ENCODE measurements at places on chromosomes 16 and 17. TPM values are rescaled to one million over a fixed set of nuclear protein-coding genes. Genes with fewer than 3 reads are reported as not detected.

The TMC7 gene
- not detected for total RNA-seq

The SHISA6 gene
- total RNA-seq, result not detected

The CDH5 gene
- total RNA-seq, result not detected

The KRT20 gene
- not detected for total RNA-seq

The KRT33B gene
- not detected for total RNA-seq

The AXIN2 gene
- 3.8 TPM for total RNA-seq

The PERCC1 gene
- total RNA-seq, result 0.48 TPM

GRCh38 chr16:85141491-85142128 lies 29.3 kb upstream of the CIBAR2 start:
- DNase-seq, result no peak

DNA sequence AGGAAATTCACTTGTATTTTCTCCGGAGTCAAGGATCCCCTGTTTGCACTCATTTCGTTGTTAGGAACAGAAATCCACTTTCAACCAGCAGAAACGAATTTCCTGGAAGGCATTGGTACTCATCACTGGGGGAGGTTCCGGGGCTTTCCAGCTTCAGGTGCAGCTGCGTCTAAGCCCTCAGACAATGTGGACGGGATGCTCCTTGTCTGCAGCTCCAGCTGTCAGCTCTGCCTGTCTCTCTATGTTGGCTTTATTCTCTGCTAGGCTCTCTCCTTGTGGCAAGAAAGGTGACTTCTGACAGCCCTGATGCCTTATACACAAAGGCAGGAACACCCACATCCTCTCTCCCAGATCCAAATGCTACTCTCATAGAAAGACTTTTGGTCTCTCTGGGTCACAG lies 183.9 kb upstream of the HSBP1 start:
- DNase-seq, result no peak

DNA sequence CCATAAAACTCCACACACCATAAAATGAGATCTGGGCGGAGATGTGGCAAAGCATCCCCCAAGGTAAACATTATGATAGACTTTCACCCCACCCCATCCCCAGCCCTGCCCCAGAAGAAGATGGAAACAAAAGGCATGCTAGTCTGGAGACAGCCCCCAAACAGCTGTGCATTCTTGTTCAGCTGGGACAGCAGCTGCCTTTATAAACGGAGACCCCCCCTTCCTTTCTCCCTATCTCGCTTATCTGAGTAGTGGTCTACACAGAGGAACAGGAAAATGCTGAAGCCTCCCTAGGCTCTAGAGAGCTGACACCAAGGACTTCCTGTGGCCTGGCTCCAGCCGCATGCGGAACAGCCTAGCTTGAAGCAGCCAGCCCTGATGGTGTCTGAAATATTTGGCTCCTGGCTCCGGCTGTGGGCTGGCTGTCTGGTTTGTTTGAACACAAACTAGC lies 190.3 kb upstream of the ANKFN1 start:
- no peak for DNase-seq

DNA sequence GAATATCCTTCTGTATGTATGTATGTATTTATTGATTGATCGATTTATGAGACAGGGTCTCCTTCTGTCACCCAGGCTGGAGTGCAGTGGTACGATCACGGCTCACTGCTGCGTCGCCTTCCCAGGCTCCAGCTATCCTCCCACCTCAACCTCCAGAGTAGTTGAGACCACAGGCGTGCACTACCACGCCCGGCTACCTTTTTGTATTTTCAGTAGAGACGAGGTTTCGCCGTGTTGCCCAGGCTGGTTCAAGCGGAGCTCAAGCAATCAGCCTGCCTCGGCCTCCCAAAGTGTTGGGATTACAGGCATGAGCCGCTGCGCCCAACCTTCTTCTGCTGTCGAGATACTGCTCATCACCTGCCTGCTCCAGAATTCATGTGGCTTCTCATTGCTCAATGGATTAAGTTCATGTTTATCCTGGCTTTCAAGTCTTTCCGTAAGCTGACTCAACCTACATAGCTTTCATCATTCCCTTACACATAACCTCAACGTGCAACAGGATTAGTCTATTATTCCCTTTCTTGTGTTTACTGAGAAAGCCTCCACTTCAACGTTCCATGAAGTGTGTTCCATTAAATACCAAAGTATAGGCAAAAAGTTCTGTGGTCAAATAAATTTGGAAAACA lies 13.6 kb downstream of the TAC4 start:
- DNase-seq, result no peak

GRCh38 chr17:43327834-43328420 lies 70.9 kb upstream of the ARL4D start:
- no peak for DNase-seq

DNA sequence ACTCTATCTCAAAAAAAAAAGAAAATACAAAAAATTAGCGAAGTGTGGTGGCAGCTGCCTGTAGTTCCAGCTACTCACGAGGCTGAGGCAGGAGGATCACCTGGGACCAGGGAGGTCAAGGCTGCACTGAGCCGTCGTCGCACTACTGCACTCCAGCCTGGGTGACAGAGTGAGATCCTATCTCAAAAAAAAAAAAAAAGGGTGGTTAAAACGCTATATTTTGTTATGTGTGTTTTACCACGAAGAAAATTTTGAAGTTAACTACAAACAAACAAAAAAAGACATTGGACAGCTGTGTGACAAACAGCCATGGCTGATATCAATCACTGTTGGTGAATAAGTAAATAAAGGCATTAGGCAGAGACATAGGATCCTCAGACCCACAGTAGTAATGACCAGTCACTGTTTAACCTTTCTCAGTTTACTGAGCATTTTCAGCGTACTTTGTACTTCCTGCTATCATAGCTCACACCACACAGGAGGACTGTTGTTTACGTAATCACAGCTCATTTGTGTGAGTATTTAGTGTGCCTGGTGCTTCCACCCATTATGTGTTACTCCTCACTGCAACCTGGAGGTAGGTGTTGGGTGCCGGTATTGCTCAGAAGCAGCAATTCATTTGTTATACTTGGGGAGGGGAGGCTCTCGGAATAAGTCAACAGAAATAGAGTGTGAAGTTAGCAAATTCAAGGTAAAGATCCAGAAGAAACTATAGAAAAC lies 55.4 kb downstream of the COPRS start:
- DNase-seq, result no peak

GRCh38 chr16:86510465-86511261 lies at the start of gene FOXF1:
FOXF1 (plus strand) TSS chr16:86510527; CDS start chr16:86510570, 43 bp downstream.
- DNase-seq, result no peak

DNA sequence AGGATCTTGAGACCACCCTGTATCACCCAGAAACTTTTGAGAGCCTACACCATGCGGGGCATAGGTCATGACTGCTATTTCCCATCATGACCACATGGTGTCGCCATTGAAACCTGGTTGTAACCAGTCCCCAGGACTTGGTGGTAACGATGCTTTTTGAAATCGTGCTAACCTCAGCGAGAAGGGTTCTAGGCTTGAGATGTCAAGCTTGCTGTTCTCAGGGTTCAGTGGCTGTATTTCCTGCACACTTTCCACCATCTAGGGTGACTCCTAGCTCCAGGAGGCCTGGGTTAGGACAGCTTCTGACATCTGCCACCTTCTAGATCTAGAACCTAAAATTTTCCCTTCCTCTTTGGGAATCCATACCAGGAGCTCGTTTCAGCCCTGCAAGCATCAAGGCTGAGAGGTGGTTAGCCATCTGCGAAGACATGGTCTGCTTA lies 13.0 kb upstream of the SPNS3 start:
- DNase-seq, result peak; percentile 69

GRCh38 chr17:8838551-8839095 lies 28.9 kb downstream of the PIK3R6 start:
- no peak for DNase-seq

GRCh38 chr16:87245511-87245910 lies 71.7 kb downstream of the C16orf95 start:
- no peak for DNase-seq

DNA sequence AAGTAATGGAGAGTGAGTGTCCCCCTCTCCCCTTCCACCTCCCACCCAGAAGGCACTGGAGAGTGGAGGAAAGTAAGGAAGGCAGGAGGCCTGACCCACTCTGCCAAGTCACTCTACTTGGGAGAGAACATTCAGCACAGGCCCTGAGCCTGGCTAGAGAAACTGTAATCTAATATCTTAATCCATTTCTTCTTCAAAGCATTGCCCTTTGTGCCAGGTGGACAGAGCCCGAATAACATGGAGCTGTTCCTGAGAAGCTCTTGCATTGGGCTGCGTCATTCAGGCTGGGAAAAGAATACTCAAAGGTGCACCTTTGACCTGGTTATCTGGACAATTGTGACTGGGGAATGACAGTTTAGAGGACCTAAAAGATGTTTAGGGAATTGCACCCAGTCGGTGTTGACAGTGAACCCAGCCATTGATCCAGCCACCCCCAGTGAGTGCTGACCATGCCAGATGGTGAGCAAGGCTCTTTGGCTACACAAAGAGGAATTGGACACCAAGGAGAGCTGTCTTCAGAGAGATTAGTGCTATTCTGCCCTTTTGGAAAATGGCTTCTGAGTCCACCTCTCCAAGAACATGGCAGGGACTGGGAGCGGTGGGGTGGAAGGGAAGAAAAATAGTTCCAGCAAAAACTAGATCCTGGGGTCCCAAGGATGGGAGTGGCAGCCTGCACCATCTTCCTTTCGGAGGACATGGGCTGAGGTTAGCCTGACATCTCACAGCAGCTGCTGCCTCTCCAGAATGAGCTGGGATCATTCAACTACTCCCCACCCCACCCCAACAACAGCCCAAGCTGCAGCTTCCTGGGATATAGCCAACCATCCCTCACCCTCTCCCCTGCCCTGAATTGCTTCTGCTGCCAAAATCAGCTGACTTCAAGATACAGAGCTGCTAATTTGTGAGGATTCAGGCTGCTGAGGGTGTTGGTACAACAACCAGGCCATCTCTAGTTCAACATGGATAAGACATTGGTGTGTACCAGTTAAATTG lies 11.6 kb upstream of the NOG start:
- no peak for DNase-seq

DNA sequence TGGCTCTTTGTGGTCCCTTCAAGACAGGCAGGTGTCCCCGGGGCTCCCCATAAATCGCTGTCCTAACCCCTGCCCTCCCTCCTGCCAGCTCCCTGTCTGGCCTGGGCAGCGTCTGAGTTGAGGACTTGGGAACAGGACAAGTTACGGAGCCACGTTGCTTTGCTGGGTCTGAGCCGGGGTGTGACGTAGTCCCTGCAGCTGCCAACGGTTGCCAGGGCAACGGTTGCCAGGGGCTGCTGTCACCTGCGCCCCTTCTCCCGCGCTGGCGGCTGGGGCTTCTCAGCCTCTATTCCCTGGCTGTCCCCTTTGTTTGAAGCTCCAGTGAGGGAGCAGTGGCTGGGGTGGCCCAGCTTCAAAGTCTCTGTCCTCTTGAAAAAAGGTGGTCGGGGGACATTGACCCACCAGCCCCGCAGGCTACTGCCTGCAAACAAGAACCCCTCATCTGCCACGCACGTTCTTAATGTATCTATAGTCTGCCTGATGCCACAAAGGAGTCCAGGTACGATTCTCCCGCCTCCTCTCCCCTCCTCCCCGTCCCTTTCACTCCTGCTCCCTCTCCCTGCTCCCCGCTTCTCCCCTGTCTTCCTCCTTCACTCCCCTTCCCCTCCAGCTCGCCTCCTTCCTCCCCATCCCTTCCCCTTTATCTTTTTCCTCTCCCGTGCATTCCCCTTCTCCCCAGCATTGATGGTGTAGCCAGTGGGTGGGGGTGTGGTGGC lies 10.9 kb downstream of the ADGRG1 start:
- no peak for DNase-seq

DNA sequence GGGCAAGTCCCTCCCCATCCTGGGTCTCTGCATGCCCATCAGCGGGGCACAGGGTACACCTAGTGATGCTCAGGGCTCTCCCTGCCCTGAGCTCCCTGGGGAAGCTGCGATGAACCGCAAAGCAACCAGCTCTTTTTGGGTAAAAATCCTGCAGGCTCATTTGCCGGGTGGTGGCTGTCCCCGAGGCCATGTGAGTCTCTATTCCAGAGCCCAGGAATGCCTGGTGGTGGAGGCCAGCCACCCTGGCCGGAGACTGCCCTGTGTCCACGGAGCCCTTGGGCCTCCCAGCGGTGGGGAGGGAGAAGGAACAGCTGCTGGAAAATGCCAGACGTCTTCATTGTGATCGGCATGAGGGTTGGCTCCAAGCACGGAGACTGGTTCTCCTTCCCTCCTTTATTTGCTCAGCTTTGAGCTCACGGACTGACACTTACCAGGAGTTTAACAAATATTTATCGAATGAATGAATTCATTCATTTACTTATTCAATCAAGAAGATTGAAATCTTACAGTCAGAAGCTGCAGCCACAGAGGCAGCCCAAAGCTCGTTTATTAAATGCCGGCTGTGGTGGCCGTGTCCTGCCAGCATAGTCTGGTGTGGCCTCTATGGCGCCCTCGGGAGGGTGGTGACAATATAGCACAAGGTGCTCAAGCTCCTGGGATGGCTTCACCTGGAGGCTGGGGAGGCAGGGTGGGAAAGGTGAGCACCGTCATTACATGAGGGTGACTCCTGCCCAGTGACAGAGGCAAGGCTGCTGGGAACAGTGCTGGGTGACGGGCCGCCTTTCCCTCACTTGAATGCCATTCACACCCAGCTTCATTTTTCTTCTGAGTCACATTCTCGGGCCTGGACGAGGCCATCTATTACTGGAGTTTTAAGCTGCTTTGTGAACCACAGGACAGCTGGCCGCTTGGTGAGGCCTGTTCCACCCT lies 31.1 kb upstream of the JPH3 start:
- no peak for DNase-seq

GRCh38 chr17:73508057-73508930 lies 136.0 kb downstream of the SDK2 start:
- DNase-seq, result no peak

GRCh38 chr16:87196231-87196630 lies 121.0 kb downstream of the C16orf95 start:
- DNase-seq, result no peak

- DNase-seq, result no peak
These were observed 20.5 kb downstream of the TMEM114 start for GRCh38 chr16:8569650-8570346.

GRCh38 chr16:16082255-16082654 lies 132.8 kb downstream of the ABCC1 start:
- DNase-seq, result no peak

DNA sequence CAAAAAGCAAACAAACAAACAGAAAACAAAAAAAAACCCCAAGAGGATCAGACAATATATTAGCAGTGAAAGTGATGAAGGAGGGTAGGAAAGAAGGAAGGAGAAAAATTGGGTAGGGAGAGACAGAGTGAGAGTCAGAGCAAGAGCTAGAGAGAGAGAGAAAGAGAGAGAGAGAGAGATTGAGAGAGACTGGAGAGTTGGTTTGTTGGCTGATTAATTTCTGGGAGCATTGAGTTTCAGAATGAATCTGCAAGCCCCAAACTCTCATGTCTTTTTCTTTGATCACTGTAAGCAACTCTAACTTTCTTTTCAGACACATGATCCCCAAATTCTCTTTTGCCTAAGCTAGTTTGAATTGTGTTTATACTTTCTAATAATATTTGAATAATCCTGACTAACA lies 388.1 kb downstream of the SHISA9 start:
- DNase-seq, result no peak

DNA sequence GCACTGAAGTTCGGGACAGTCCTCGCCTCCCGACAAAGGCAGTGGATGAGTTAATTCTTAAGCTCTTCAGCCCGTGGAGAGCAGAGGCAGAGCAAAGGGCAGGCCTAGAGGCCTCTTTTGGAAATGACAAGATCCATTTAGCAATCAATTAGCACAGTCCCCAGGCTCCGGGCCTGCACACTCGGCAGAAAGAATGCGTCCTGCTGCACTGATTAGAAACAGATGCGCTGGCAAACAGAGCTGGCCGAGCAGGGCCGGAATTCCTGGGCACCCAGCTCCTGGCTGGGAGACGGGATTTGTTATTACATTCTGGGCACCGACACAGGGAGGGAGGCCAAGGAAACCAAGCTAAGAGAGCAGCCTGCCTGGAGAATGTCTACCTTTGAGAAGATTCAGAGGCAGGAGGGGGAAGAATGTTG lies 162.9 kb downstream of the COPRS start:
- no peak for DNase-seq

GRCh38 chr16:85064186-85064585 lies 36.6 kb downstream of the KIAA0513 start:
- no peak for DNase-seq

All from CD8-positive, alpha-beta memory T cell (primary cell).